IMR-90 (cell line): ENCODE measurements at places on chromosomes 11 and 22. TPM values are rescaled to one million over a fixed set of nuclear protein-coding genes. Genes with fewer than 3 reads are reported as not detected.

DNA sequence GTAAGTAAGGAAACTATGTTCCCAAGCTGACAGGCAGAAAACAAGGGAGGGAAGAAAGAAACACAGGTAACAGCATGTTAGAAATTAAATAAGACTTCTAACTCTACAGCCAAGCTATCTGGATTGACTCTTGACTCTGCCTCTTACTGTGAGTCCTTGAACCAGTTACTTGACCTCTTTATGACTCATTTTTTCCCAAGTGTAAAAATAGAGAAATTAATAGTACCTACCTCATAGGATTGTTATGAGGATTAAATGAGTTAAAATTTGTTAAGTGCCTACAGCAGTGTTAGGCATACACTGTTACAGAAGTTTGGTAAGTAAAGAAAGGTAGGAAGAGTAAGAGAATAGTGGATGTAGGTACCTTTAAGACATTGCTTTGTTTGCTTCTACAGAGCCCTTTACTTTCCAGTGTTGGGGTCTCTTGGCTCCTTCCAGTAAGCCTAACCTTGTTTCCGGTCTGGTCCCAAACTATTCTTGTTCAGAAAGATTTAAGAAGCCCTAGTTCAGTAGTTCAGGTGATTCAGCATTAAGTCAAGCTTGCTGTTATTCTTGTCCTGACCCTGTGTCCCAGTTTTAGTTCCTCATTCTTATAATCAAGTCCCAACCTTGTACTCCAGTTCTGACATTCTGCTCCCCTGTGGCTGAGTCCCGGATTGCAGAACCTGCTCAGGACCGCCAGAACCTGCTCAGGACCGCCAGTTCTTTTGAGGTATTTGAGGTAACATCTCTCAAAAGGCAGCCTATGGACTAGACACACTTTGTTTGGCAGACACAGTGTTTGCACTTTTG is 963.4 kb upstream of the CCDC90B start:
- no peaks in the 10 kb centered on the region for H3K36me3 ChIP-seq
- H3K27ac ChIP-seq: no peak overlapping the region
- DNase-seq: no peak
- H3K4me1 ChIP-seq: no peaks in the 10 kb centered on the region

GRCh38 chr11:62264004-62264403 is 6.0 kb upstream of the SCGB2A2 start:
- no peaks in the 10 kb centered on the region for H3K4me1 ChIP-seq
- DNase-seq: peak; percentile 7
- no peak overlapping the region for H3K27ac ChIP-seq
- no peaks in the 10 kb centered on the region for H3K36me3 ChIP-seq
- no peak overlapping the region for H3K4me3 ChIP-seq
- H3K27me3 ChIP-seq: peaks cover 2% of the 10 kb centered on the region; the same call in 1 of the 2 replicates

- no peaks in the 10 kb centered on the region for H3K27me3 ChIP-seq
- H3K27ac ChIP-seq: no peak overlapping the region
- peaks cover 7% of the 10 kb centered on the region for H3K4me1 ChIP-seq
- H3K4me3 ChIP-seq: no peak overlapping the region
- H3K36me3 ChIP-seq: peaks cover 2% of the 10 kb centered on the region; the same call in 1 of the 2 replicates
Observed at GRCh38 chr22:44042249-44043218, 18.4 kb downstream of the PARVB start.

DNA sequence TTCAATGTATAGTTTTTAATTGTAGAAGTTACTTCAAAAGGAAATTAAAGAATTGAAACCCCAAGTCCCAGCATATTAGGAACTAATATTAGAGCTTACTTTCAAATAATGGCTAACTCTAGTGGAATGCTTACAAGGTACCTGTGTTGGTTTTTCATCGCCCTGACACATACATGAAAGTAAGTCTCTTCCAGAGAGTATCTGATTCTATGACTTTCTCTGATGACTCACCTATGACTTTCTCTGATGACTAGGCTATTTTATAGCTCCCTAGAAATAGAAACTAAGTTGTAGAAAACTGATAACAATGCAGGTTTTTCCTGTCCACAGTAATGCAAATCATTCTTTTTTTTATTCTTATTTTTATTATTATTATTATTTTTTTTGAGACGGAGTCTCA is 33.6 kb upstream of the MMP7 start:
- H3K27me3 ChIP-seq: no peaks in the 10 kb centered on the region; the same call in 1 of the 2 replicates
- H3K27ac ChIP-seq: no peak overlapping the region
- DNase-seq: peak; percentile 88
- no peaks in the 10 kb centered on the region for H3K36me3 ChIP-seq

- no peaks in the 10 kb centered on the region for H3K36me3 ChIP-seq
- peak overlapping the region; percentile 55 for H3K27ac ChIP-seq
- peak; percentile 12 for DNase-seq
- H3K4me1 ChIP-seq: peaks cover 15% of the 10 kb centered on the region
- H3K27me3 ChIP-seq: no peaks in the 10 kb centered on the region
Observed at GRCh38 chr22:49934160-49934890, 15.9 kb downstream of the CRELD2 start.

- DNase-seq: no peak
- peaks cover 2% of the 10 kb centered on the region; the same call in 1 of the 2 replicates for H3K4me1 ChIP-seq
- H3K27me3 ChIP-seq: peaks cover 10% of the 10 kb centered on the region; the same call in 1 of the 2 replicates
- no peaks in the 10 kb centered on the region for H3K36me3 ChIP-seq
- H3K27ac ChIP-seq: no peak overlapping the region
- no peak overlapping the region for H3K4me3 ChIP-seq
Observed at GRCh38 chr11:125200441-125200840, 35.9 kb downstream of the PKNOX2 start.

GRCh38 chr11:43951231-43951630 is 8.8 kb downstream of the C11orf96 start:
- H3K27ac ChIP-seq: no peak overlapping the region
- DNase-seq: no peak
- H3K36me3 ChIP-seq: no peaks in the 10 kb centered on the region

DNA sequence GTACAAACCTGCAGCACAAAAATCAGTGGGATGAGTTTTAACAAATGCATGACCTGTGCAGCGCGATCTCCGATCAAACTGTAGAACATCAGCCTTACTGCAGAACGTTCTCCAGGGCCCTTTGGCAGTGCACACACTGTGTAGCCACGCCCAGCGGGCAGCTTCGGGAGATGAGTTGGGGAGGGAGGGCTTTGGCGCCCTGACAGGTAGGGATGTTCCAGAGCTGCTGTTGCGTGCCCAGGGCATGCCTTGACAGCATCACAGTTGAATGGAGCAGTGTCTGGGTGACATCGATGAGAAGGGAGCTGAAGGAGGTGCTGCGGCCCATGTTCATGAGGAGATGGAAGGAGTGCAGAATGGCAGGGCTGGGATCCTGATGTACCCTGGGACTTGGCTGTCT is 80.2 kb downstream of the TBC1D22A start:
- peaks cover 14% of the 10 kb centered on the region for H3K4me1 ChIP-seq
- H3K27me3 ChIP-seq: no peaks in the 10 kb centered on the region
- no peak overlapping the region for H3K27ac ChIP-seq
- H3K36me3 ChIP-seq: peaks cover 1% of the 10 kb centered on the region; the same call in 1 of the 2 replicates

GRCh38 chr11:128520206-128520887 is 67.0 kb downstream of the ETS1 start:
- DNase-seq: no peak
- H3K36me3 ChIP-seq: no peaks in the 10 kb centered on the region
- H3K27ac ChIP-seq: peak overlapping the region; percentile 90
- H3K4me1 ChIP-seq: peaks cover 37% of the 10 kb centered on the region
- no peaks in the 10 kb centered on the region for H3K27me3 ChIP-seq

GRCh38 chr22:27962268-27963044 is 43.4 kb upstream of the PITPNB start:
- peaks cover 8% of the 10 kb centered on the region for H3K4me1 ChIP-seq
- no peak overlapping the region for H3K4me3 ChIP-seq
- peak overlapping the region; percentile 34; the same call in 1 of the 2 replicates for H3K27ac ChIP-seq
- H3K27me3 ChIP-seq: no peaks in the 10 kb centered on the region
- H3K36me3 ChIP-seq: no peaks in the 10 kb centered on the region

DNA sequence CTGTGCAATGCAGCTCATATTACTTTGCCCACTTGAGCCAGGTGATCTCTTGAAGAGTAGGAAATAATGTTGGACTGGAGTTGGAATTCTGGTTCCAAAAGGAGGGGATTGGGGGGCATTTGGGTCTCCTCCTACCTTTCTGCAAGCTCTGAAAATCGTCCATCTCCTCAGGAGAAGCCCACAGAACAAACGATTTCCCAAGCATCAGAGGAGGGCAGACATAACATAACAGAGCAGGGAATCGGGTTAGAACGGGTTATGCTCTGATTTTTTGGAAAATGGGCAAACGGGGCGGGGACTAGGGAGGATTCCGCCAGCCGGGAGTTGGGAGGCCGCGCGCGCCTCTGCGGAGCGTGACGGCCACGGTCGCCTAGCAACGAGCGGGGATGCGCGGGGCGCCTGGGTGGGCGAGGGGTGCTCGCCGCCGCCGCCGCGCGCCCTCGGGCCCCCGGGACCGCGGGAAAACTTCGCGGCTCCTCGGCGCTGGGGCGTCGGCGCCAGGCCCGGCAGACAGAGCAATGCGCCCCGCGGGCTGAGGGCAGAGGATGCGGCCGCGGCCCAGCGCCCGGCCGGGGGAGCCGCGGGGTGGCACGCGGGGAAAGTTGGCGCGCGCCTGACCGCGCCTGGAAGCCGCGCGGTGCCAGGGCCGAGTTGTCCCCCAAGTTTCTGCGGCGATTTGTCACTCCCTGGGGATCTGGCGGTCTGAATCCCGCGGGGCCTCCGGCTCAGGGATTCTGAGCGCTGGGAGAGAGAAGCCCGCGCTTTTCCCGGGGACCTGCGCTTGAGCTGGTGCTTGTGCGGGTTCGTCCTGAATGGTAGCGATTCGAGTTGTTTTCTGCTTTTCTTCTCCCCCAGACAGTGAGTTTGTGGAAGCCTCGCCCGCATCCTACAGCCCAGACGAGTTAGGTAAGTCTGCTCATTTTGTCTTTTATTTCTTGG is 27.8 kb upstream of the AMOTL1 start:
- H3K36me3 ChIP-seq: no peaks in the 10 kb centered on the region
- DNase-seq: no peak
- H3K27ac ChIP-seq: no peak overlapping the region; the same call in 1 of the 2 replicates
- H3K27me3 ChIP-seq: no peaks in the 10 kb centered on the region

GDPD4 gene
- not detected in 2 replicates for total RNA-seq

SHISAL1 gene
- total RNA-seq: 1.1 and 1.4 TPM in 2 replicates

CLDN25 gene
- total RNA-seq: not detected in 2 replicates

ART1 gene
- not detected in 2 replicates for total RNA-seq

MRGPRX4 gene
- under 0.01 TPM in 1 of 2 replicates, not detected in the other for total RNA-seq

PRR33 gene
- not detected in 2 replicates for total RNA-seq

MIAT gene
- 0.54 and 1.1 TPM in 2 replicates for total RNA-seq

PATE4 gene
- not detected in 2 replicates for total RNA-seq

RAB3IL1 gene
- 0.28 and 0.72 TPM in 2 replicates for total RNA-seq

C22orf42 gene
- not detected in 2 replicates for total RNA-seq
